Upper lobe of right lung (tissue), 1 donor: ENCODE measurements at places on chromosomes 11 and 22. TPM values are rescaled to one million over a fixed set of nuclear protein-coding genes. Genes with fewer than 3 reads are reported as not detected.

Gene SPTBN2
- total RNA-seq, result 8.1 TPM

Gene ENTHD1
- not detected for total RNA-seq

GRCh38 chr11:75013051-75013450 lies 24.3 kb downstream of the NEU3 start:
- DNase-seq, result no peak

DNA sequence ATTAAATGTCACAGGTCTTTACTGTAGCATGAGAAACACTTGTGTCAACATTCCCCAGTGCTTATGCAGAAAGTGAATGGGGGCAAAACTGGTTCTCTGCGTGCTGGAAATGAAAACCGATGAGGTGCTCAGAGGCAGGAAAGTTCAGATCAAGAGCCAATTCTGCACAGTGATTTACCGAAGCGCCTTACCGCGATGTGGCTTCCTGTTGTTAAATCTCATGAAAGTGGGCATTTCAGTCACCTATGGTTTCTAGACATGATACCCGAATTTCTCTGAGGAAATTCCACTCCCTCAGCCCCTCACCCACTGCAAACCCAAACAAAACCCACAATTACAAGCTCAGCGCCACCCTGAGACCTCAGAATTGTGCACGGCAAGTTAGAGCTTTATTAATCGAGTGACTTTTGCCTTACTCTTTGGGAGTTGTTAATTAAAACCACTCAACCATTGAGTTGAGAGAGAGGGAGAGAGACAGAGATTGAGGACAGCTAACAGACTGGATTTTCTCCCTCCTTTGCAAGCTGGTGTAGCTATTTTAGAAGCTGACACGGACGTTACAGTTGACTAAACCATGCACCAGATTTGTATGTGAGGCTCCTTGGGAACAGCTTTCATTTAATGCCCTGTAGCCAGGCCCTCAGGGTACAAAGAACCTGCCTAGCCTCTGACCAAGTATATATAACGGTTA lies 196.4 kb downstream of the DBX1 start:
- DNase-seq, result no peak

GRCh38 chr11:15690320-15690719 lies 575.6 kb downstream of the INSC start:
- no peak for DNase-seq

GRCh38 chr22:20750461-20751184 lies 23.3 kb upstream of the SERPIND1 start:
- DNase-seq, result peak; percentile 77
